ENCODE measurements at places on chromosomes 11 and 22. TPM values are rescaled to one million over a fixed set of nuclear protein-coding genes. Genes with fewer than 3 reads are reported as not detected.

The RBMXL2 gene
- not detected for total RNA-seq

The CLTCL1 gene
- total RNA-seq = 4.9 TPM

The TENM4 gene
- 0.19 TPM for total RNA-seq

The BRSK2 gene
- total RNA-seq = 3.9 TPM

The MTFP1 gene
- total RNA-seq = 63.6 TPM

The KDM2A gene
- total RNA-seq = 49.0 TPM

The MYEOV gene
- 104 TPM for total RNA-seq

The FAM111B gene
- 8.0 TPM for total RNA-seq

The XRCC6 gene
- 284 TPM for total RNA-seq

The KCNQ1OT1 gene
- 0.06 TPM for total RNA-seq

The THY1 gene
- 14.7 TPM for total RNA-seq

The ADAMTS8 gene
- total RNA-seq = 2.1 TPM

The MOGAT2 gene
- total RNA-seq = not detected

The IFITM10 gene
- 1.1 TPM for total RNA-seq

The GALR3 gene
- not detected for total RNA-seq

The VPREB1 gene
- not detected for total RNA-seq

The OR2AT4 gene
- total RNA-seq = not detected

The NXPE1 gene
- total RNA-seq = not detected

The CCDC81 gene
- total RNA-seq = 0.17 TPM

The PRR33 gene
- not detected for total RNA-seq

The RGL4 gene
- total RNA-seq = not detected

The BDNF gene
- 9.1 TPM for total RNA-seq

The HYLS1 gene
- total RNA-seq = 13.0 TPM

The KRTAP5-9 gene
- total RNA-seq = not detected

The YPEL4 gene
- total RNA-seq = 0.11 TPM

The PARVA gene
- total RNA-seq = 26.3 TPM

Data from A549 treated with dexamethasone at 1 μM for 4 hours (cell line).